Stimulated activated CD4-positive, alpha-beta T cell treated with anti-CD3 and anti-CD28 coated beads, Interleukin-12 subunit alpha, Interleukin-12 subunit beta, amount 100 ng/mL, for 4 hours (primary cell): ENCODE measurements at places on chromosomes 7 and 10.

DNA sequence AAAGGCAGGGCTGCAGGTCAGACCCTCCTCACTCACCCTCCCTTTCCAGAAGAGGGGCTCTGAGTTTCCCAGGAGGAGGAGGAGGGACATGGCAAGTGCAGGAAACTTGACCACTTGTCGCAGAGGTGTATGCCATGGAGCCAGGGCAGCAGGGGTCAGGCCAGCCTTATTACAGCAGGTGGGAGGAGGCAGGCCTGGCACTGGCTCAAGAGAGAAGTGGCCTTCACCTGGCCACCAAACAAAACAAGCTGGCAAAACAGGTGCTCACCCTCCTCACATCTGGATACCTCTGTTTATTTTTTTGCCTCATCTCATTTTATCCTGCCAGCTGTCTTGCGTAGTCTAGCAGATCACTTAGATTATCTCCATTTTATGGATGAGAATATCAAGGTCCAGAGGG, 12.5 kb downstream of the COL13A1 start:
- no peak for DNase-seq

DNA sequence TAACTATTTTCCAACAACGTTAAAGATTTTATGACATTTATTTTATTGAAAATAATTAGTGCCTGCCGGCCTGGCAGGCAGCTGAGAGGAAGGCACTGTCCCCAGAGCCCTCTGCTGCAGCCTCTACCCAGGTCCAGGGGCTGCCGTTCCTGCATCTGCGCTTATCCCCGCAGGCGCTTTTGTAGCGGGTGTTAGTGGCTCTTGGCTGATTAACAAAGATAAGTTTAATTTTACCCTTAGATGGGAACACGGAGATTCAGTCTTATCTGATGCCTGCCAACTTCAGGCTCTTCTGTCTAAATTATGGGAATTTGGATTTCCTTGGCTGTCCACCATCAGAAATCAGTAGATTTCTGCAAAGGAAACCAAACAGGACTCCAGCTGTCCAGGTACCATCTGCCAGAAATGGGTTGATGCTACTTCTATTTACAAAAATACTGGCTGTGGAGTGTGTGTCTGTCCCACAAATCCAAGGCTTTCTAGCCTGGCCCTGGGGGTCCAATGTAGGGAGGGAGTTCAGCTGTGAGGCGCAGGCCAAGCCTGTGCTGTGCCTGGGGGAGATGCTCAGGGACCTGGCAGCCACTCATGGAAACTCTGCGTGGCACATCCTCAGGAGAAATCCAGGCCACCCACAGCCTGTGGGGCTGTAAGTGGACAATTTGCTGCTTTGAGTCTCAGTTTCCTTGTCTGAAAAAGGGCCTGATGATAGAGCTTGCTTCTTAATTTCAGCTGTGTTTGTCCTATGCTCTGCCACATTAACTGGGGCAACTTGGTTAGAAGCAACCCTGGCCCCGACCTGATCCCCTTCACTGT, 62.0 kb upstream of the IGFBP3 start:
- DNase-seq, result no peak

DNA sequence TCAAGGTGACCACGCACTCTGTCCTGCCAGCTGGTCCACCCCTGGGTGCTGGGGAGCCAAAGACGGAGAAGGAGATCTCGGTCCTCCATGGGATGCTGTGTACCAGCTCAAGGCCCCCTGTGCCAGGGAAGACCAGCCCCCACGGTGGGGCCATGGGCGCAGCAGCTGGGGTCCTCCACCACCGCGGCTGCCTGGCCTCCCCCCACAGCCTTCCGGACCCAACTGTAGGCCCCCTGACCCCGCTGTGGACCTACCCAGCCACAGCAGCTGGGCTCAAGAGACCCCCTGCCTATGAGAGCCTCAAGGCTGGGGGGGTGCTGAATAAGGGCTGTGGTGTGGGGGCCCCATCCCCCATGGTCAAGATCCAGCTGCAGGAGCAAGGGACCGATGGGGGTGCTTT, 5.4 kb downstream of the NYAP1 start:
- no peak for DNase-seq

DNA sequence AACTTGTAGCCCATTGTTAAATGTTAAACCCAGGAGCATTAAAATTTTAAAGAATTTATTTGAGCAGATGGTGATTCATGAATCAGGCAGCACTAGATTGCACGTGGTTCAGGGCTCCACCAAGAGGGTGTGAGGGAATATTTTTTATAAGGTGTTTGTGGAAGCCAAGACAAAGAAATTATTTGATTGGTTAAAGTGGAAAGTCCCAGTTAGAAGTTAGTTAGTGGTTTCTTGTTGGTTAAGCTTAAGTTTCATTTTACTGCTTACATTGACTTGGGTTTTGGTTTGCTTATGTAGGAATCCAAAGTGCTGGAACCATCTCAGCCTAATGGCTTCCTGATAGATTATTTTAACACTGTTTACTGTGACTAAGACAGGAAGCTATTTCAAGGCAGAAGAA, 906.2 kb downstream of the LRMDA start:
- no peak for DNase-seq

GRCh38 chr7:87223666-87224065, 4.1 kb upstream of the TMEM243 start:
- DNase-seq, result no peak

- no peak for DNase-seq
These were observed 130.6 kb upstream of the FAM20C start for GRCh38 chr7:61576-62360.

DNA sequence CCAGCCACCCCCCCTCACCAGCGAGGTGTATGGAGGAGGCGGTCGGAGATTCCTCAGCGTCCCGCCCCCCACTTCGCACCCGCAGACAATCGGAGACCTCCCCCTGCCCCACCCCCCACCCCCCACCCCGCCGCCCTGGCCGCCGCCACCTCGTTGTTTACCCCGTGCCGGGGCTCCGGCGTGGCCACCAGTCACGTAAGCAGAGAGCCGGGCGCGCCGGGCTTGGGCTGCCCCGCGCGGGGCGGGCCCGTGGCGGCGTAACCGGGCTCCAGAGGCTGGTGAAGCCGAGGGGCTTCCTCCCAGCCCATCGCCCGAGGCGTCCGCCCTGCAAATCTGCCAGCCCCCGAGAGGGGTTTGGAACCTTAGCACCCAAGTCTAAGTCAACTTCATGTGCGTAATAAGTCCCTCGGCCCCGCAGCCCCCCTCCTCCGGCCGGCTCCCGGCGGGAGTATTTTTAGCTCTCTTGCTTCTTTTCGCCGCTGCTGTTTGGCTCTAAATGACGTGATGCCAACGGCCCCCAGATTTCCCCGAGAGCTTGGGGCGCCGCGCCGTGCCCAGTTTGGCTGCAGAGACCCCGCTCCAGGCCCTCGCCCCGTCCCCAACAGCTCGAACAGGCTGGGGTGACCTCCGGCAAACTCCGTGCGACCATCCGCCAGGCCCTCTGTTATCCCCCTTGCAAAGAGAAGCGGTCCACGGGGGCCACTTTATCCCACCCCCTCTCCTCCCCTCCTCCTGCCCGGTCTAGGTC, 2.7 kb downstream of the MXI1 start:
- DNase-seq, result peak; percentile 36

- no peak for DNase-seq
These were observed 889.9 kb upstream of the PHF14 start for GRCh38 chr7:10083766-10084165.

GRCh38 chr7:23685731-23686130, 5.7 kb downstream of the FAM221A start:
- no peak for DNase-seq

DNA sequence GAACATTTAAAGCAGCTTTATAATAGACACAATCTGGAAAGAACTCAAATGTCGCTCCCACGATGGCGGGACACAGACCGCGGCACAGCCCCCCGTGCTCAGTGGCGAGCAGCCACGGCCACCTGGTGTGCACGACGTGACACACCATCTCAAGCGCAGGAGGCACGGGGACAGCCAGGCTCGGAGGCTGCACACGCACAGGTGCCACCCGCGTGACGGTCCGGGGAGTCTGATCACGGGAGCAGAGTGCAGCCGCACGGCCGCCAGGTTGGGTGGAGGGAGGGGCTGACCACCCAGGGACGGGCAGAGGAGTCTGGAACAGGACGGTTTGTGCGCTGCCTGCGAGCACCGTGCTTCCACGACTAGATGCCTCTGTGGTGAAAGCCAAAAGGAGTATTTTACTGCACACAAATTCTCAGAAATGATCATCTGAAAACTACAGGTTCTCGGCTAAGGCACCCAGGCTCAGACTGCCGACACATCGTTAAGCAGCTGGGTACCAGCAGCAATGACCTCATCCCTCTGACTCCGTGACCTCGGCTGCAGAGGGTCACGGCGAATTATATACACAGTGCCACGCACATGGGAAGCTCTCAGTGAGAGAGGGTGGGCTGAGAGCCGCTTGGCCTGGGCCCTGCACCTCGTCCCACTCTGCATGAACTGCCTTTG, 7.5 kb upstream of the GPER1 start:
- no peak for DNase-seq

GRCh38 chr7:121305109-121305508, 23.7 kb upstream of the WNT16 start:
- no peak for DNase-seq

DNA sequence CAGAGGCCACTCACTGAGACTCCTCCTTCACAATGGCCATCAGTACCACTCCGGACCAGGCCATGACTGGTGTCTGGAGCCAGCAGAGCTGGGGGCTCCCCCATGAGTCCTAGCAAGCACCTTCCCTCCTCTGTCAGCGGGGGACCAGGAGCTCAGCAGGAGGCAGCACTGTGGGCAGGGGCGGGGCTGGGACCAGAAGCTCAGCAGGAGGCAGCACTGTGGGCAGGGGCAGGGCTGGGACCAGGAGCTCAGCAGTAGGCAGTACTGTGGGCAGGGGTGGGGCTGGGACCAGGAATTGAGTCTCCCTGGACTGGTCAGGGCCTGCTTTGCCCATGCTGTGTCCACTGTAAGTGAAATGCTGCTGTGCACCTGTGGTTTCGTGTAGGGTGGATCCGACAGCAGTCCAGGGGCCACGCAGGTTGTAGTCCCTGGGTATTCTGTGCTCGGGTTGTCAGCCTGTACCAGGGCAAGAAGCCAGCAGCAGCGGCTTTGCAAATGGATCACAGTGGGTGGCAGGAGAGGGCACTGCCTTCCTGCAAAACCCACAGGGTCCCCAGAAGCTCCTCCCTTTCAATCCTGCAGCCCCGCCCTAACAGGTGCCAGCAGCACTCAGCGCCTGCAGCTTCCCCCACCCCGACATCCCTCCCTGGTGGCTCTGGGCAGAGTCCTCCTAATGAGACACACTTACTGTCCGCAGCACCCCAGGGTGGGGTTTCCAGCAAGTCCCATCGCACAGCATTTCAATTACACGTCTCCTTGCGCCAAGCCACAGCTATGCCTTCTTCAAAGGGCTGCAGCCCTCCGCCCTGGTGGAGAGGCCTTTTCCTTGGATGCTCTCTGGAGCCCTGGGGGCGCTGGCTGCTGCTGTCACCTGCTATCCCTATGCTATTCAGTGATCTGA, 220.5 kb downstream of the TCERG1L start:
- no peak for DNase-seq

DNA sequence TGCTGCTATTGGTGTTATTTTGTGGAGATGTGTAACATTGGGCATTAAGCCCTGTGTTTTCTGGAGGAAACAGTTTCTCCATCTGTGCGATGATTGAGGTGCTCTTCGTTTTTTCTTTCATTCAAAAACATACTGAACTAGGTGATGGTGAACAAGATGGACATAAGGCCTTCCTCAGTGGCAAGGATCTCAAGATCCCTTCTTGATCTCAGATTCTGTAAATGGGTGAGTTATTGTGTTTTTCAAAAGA, 759 bp upstream of the ELAPOR2 start:
- no peak for DNase-seq

DNA sequence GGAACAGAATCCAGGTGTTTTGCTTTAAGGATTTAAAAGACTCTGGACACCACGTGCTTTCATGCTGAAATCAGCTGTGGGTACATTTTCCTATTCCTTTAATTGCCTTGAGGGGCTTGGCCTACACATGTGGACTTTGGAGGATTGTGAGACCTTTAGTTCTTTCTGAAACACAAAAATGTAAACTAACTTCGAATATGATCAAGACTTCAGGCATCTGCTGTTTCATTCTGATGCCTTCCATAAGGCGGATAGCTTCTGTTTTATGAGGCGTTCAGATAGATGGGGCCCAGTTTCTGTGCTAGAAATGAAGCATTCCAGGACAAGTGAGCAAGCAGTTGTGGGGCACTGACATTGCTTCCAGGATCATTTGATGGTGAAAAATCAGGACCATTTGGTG, 1.5 kb upstream of the NOBOX start:
- no peak for DNase-seq

DNA sequence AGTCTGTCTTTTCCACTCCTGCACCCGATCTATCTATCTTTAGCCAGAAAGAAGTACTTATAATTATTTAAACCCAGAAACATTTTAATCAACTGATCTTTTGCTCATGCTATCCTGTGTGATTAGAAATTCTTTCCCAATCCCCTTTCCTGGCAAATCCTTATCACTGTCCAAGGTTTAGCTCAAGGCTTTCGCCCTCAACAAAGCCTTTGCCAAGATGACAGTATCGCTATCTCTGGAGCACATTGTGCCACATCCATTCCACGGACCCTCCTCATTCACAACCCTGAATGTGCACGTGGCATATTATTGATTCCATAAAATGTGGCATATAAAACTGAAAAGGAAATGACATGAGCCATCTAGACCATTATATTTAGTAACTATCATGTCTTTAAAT, 71.3 kb downstream of the PTN start:
- no peak for DNase-seq

DNA sequence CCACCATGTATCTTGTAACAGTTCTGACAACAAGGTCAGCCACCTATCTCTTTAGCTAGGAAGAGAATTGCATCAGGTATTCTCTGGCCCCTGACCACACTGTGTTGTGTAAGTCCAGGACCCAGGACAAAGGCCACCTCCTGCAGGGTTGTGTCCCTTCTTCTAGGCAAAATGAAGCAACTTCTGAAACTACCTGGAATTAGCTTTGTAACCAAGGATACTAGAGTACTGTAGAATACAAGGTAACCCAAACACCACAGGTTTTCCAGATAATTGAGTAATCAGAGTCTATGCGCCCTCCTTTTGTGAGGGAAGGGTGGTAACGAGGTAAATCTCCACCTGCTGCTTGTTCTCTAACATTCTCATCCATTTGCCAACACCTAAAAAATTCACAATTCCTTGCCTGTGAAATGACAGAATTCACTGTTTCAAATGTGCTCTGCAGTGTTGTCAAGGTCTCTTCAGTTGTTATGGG, 51.7 kb downstream of the SGMS1 start:
- DNase-seq, result no peak

GRCh38 chr7:1758859-1759521, 88.9 kb downstream of the ELFN1 start:
- DNase-seq, result no peak

- no peak for DNase-seq
These were observed 706.6 kb downstream of the INHBA start for GRCh38 chr7:40996233-40996677.

GRCh38 chr10:93333278-93333978, 148.7 kb downstream of the MYOF start:
- no peak for DNase-seq

DNA sequence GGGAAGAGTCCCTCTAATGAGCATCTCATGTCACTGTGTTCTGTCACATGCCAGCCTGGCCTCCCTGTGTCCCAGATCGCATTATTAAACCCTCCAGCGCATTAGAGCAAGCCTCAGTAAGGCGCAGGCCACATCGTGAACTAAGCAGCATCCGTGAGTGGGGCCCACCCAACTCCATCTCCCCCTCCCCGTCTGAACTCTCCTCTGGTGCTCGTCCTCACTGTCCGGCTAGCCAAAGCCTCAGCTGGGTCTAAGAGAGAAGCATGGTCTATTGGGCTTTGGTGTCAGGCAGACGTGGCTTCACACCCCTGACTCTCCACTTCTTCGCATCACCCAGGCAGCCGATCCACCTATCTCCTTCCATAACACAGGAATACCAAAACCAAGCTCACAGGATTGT, 164.7 kb upstream of the LANCL2 start:
- DNase-seq, result no peak
